ENCODE measurements at places on chromosomes 12 and 14.

- peak; percentile 49 for DNase-seq
Measured at GRCh38 chr14:55103005-55103640, 25.9 kb upstream of the LGALS3 start.

- DNase-seq, result no peak
Measured at GRCh38 chr12:95678684-95679083, 111.9 kb downstream of the NTN4 start.

- no peak for DNase-seq
Measured at GRCh38 chr12:115132145-115132544, 448.2 kb upstream of the TBX3 start.

DNA sequence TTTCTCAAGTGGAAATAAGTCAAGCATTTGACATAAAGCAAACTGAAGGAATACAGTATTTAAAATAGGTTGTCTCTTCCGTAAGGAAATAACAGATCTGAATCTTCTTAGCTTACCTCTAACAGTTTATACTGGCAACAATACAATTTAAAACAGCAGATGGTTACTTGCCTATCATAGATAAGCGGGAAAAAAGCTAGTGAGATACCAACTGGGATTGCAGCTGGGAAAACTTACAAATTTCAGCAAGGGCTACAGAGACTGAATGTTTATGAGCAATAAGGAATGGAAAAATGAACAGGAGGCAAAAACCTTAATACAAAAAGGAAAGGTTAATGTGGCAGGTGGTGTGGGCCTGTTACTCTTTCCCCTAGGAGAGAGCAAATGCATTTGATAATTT, 220.0 kb downstream of the RASSF9 start:
- DNase-seq, result no peak

- no peak for DNase-seq
Measured at GRCh38 chr12:121955258-121956237, 37.2 kb downstream of the CFAP251 start.

- peak; percentile 19 for DNase-seq
Measured at GRCh38 chr12:130013771-130014484, 110.1 kb upstream of the TMEM132D start.

GRCh38 chr12:85979641-85980040, 105.5 kb downstream of the NTS start:
- DNase-seq, result no peak

- no peak for DNase-seq
Measured at GRCh38 chr14:91997492-91997891, 42.4 kb downstream of the TRIP11 start.

DNA sequence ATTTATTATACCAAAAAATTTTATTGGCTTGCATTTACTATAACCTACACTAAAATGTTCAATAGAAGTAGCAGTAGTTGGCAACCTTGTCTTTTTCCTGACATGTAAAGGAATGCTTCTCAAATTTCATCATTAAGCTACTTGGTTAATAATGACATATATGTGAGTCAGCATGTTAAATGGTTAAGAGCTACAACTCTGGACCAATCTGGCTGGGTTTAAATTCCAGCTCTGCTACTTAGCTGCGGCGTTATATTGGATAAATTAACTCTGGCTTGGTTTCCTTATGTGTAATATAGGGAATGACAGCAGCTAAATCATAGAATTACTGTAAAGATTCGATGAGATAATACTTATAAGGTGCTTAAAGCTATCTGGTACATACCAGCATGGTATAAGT, 53.7 kb upstream of the OTOGL start:
- no peak for DNase-seq

GRCh38 chr14:75906680-75907280, 75.0 kb downstream of the TGFB3 start:
- peak; percentile 71 for DNase-seq

DNA sequence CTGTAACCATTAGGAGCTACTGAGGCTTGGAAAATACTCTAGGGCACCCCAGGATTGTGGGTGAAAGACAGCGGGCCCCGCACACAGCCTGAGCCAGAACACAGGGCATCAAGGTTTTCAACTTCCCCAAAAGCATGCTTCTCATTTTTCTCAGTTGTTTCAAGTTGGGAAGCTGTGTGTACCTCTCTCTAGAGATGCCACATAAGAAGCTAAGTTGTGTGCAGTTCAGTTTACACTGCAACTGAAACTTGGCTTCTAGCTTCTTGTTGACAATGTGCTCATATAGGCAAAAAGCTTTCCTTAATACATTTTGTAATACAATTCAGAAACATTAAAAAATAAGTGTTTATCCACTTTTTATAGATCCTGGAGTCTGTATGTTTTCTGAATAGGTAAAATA, 88.1 kb upstream of the PTPRR start:
- no peak for DNase-seq

DNA sequence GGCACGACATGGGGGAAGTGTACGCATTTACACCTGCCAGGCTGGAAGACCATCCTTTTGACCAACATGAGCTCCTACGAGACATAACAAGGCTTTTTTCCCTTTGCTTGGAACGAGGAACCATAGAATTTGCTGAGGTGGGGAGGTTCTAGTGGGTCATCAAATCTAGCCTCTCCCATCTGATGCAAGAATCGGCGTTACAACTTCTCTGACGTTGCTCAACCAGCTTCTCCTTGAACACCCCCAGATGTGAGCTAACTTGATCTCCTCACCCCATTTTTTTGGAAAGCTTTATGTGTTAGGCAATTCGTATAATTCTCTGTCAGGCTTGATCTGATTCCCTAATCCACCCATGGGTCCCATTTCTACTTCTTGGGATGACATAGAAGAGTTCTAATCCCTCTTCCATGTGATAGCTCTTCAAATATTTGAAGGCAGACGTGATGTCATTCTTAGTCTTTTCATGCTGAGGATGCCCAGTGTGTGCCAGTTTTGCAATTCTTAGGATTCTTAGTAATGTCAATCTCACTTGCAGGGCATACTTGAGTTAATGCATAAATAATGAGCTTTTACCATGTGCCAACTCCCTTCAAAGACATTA, 163.6 kb upstream of the PARP11 start:
- no peak for DNase-seq

GRCh38 chr12:127107744-127108143, 1159.2 kb upstream of the TMEM132C start:
- DNase-seq, result no peak

DNA sequence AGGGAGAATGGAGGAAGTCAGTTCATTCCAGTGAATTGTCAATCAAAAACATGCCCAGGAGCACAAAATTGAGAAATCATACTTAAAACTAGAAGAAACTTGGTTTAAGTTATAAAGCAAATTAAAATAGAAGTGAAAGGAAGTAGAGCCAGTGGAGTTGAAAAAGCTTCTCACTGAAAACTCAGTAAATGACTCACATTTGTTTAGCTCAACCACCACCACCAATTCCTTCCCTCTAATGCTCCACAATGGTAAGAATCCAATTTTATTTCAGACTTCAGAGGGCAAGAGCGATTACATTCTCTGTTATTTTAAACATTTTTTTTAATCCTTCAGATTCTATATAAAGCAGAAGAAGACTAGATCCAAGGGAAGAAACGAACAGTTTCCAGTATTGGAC, 19.4 kb downstream of the UTP20 start:
- no peak for DNase-seq

DNA sequence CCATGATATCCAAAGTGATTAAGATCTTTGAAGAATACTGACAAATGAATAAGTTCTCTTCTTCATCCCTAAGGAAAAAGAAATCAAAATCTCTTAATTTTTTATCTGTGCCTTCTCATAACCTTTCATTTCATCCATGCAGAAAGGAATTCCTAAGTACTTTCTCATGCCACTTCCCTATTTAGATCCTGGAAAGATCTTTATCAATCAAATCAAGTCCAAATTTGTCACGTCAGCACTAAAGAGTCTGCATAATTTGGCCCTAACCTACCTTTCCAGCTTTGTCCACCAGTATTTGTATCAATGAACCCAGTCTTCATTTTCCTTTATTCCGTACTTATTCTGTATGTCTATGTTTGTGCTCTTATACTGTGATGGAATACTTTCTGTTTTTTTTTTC, 41.2 kb downstream of the VEZT start:
- DNase-seq, result no peak

GRCh38 chr14:86543521-86543920, 1013.6 kb downstream of the FLRT2 start:
- no peak for DNase-seq

- DNase-seq, result no peak
Measured at GRCh38 chr12:109130297-109131153, 14.1 kb downstream of the ACACB start.

- DNase-seq, result no peak
Measured at GRCh38 chr14:63478437-63478852, 64.7 kb downstream of the PPP2R5E start.

GRCh38 chr14:34722723-34723545, 8.5 kb upstream of the CFL2 start:
- peak; percentile 21 for DNase-seq

- no peak for DNase-seq
Measured at GRCh38 chr12:111322336-111323250, 46.3 kb downstream of the PHETA1 start.

- peak; percentile 24 for DNase-seq
Measured at GRCh38 chr12:53325511-53326061, 4.2 kb upstream of the AAAS start.
